ENCODE measurements at places on chromosomes 3 and 15. TPM values are rescaled to one million over a fixed set of nuclear protein-coding genes. Genes with fewer than 3 reads are reported as not detected.

Gene CDHR4
- total RNA-seq, result 0.26 TPM

Gene KIF7
- 11.9 TPM for total RNA-seq

Gene ERICH6
- not detected for total RNA-seq

Gene OR4M2
- not detected for total RNA-seq

Gene LMAN1L
- total RNA-seq, result 0.16 TPM
